Breast epithelium (tissue), 4 donors: ENCODE measurements at places on chromosomes 5 and 9. TPM values are rescaled to one million over a fixed set of nuclear protein-coding genes. Genes with fewer than 3 reads are reported as not detected.

Gene PCDHAC2
- 2.6 TPM for total RNA-seq

Gene ELAVL2
- total RNA-seq: 0.59 TPM

Gene BRINP1
- total RNA-seq: 8.8 TPM

Gene LHX2
- not detected for total RNA-seq

Gene SPRY4
- total RNA-seq: 13.0 TPM

Gene RANBP17
- total RNA-seq: 6.9 TPM

Gene IL17B
- total RNA-seq: 0.64 TPM

Gene SLIT3
- 54.1 TPM for total RNA-seq

Gene PCAT7
- total RNA-seq: under 0.01 TPM

Gene ARL15
- total RNA-seq: 42.9 TPM

Gene SLC9A3
- 1.1 TPM for total RNA-seq

Gene CRB2
- under 0.01 TPM for total RNA-seq

Gene IFNA2
- total RNA-seq: not detected

DNA sequence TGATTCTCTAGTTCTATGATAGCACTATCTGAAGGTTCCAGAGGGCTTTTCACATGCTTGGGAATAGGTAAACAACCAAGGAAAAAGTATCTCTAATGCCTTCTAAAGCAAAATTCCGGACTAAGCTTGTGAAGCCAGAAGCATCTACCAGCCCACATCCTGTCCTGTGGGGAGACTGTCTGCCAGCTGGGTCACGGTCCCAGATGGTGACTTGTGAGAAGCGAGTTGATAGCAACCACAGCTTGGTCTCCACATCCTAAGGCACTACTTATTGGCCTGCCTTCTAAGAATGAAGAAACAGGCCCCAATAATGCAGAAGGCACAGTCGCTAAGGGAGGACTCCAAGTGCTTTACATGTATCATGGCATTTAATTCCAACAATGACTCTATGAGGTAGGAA, 184.1 kb upstream of the ADRA1B start:
- no peak for DNase-seq

DNA sequence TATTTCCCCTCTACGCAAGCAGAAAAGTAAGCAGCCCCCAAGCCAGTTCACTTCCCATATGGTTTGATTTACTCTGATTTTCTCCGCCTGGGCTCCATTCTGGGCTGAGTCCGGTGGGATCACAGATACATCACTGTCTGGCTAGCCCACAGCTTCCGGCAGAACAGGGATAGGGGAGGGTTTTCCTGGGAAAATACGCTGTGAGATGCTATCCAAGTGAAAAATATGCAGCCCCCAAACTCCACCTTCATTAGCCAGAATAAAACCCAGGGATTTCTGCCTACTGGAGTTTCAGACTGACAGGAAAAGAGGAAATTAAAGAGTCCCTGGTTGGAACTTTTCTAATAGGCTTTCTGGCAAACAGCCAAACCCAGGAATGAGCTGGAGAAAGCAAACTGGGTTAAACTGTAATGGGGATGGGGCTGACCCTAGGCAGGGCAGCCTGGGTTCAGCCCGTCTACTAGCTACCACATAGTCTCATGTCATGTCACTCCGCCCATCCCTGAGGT, 16.9 kb upstream of the NIPAL4 start:
- DNase-seq: no peak

DNA sequence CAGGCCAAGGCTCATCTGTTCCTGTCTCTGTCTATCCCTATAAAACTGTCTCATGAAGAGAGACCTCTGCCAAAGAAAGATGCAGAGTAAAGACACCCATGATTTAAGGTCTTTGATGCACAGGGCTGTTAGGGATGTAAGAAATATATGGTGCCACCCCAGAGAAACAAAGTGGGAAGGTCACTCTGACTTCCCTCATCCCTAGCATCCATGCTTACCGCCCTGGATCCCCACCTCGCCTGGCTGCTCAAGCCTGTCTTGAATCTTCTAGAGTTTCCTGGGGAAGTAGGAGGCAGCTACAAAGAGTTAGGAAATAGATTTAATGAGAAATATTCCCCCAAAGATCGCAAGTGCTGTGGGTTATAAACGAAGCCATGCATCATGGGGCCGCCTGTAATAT, 349.2 kb downstream of the SLIT3 start:
- DNase-seq: no peak

DNA sequence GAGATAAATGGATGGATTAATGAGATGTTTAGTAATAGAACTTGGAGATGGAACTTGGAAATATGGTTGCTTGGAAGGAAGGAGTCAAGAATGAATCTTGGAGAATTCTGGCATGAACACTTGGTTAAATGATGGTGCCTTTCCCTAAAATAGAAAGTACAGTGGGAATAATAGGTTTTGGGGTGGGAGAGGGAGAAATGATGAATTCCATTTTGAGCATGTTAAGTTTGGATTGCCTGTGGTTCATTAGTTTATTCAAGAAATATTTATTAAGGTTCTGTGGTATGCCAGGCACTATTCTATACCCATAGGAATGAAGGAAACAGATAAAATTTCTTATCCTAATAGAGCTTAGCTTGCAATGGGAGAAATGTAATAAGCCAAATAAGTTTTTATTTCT, 58.4 kb downstream of the PBX3 start:
- no peak for DNase-seq

- no peak for DNase-seq
Observed at GRCh38 chr5:41707853-41708603, 162.2 kb downstream of the OXCT1 start.

DNA sequence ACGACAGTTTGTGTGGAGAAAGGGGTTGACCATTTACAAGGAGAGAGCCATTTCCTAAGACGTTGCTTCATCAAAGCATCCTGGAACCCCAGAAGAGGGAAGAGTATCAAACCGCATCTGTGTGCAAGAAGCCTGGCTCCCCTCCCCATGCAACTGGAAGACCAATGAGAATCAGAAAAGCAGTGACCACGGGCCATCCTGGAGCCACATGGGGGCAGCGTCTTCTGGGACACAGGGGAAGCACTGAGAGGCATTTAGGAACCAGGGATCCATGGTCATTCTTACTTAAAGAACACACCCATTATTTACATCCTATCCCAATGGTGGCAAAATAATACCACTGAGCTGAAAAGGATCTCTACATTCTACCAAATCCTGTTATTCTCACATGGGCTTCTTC, 29.3 kb downstream of the SEMA5A start:
- DNase-seq: no peak

GRCh38 chr5:160627921-160628618, 206.4 kb downstream of the PTTG1 start:
- no peak for DNase-seq

DNA sequence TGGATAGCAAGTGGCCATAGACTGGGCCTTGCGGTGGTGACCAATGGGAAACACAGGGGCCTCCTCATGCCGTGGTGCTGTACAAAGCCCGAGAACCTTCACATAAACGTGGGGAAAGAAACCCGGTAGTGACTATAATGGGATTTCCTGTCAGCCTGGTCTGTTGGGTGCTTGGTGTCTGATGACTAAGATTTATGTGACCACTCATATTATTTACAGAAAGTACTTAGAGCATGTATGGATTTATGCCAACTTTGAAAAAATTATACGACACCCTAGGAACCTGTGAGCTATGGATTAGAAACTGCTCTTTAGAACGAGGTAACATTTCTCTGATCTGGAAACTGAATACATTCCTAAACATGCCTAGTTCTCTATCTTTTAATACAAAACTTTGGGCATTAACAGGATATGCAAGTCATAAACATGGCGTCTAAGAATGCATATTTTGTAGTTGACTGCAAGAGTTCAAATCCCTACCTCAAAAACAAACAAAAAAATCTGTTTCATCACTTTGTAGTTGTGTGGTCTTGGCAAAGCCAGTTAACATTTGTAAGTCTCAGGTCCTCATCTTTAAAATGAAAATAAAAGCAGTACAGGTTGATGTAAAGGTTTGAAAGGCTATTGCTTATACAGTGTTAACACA, 85.4 kb downstream of the TMEM167A start:
- DNase-seq: no peak

GRCh38 chr9:84925225-84925872, 255.8 kb downstream of the NTRK2 start:
- DNase-seq: no peak

DNA sequence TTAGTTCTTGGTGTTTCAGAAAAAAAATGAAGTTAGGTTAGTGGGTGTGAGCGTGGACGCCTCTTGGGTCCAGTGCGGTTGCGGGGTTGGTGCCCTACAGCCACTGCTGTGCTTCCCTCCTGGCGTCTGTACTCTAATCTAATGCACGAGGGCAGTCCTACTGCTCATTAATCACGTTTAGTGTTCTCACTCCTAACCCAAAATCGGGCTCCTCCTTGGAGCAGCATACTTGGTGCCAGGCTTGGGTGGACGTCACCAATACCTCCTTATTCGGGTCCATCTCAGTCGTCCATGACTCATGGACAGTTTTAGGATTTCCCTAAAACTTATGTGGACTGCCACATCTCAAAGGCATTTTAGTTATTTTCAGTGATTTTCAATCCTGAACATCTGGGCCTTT, 41.6 kb downstream of the TRIO start:
- DNase-seq: no peak

DNA sequence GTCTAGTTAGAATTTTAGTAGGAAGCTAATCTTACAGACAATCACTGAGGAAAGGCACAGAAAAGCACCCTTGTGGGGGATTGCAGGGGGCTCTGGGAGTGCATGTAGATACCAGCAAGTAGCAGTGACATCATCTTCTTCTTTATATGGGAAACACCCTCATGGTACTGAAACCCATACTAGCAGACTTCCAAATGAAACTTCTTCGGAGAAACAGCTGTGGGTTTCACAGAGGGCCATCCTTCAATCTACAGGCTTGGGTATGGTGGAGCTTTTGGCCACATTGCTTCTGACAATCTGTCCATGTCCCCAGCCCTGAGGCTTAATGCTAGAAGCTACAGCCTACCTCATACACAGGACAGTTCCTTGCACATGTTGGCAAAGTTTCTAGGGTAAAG, 165.2 kb upstream of the NFIB start:
- no peak for DNase-seq

DNA sequence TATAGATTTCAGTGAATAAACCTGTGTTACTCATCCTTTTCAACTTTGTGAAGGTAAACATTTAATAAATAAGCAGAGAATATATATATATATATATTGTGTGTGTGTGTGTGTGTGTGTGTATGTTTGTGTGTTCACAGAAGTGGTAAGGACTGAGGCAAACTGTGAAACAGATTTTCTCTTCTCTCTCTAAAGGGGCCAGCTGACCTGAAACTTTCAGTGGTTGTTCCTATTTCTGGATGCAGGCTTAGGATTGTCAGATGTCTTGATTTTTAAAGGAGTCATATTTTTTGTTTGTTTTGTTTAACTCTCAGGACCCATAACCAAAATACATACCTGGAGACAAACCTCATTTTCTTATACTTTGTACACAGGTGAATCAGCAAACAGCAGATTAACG, 714.9 kb upstream of the MEF2C start:
- DNase-seq: no peak

GRCh38 chr5:252546-252945, 18.9 kb upstream of the PDCD6 start:
- DNase-seq: no peak

DNA sequence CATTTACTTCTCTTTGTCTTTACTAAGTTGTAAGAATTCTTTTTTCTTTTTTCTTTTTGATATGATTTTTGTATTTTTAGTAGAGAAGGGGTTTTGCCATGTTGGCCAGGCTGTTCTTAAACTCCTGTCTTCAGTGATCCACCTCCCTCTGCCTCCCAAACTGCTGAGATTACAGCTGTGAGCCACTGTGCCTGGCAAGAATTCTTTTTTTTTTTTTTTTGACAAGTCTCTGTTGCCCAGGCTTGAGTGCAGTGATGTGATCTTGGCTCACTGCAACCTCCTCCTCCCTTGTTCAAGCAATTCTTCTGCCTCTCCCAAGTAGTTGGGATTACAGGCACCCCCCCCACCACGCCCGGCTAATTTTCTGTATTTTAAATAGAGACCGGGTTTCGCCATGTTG, 9.9 kb downstream of the NPM1 start:
- no peak for DNase-seq

DNA sequence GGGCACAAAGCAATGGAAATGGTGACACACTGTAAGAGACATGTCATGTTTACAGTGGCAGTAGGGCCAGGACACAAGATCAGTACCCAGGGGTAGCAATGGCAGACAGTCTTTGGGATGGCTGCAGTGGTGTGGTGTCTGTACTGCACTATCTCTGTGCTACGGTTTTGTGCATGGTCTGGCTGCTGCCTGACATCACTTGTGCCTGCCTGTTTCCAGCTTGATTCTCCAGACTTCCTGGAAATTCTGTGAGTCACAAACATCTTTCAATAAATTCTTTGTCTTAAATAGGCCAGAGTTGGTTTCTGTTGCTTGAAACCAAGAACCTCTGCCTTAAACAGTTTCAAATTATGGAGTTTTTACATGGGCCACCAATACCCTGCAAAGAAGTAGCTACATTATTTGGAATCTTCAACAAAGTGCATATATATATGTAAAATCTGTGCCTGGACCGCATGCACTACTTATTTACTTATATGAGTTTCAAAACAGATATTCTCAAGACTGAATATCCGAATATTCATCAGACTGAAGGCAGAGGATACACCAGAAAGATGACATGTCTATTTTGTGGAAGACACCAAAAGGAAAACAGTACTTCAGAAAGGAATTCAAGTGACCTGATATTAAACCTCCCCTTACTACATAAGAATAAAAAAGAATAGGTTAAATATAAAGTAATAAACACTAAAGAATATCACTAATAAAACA, 188.1 kb downstream of the RFX3 start:
- DNase-seq: no peak

- DNase-seq: no peak
Observed at GRCh38 chr9:132141948-132142594, 19.8 kb upstream of the NTNG2 start.

GRCh38 chr9:118693645-118694044, 675.6 kb downstream of the BRINP1 start:
- DNase-seq: no peak

GRCh38 chr9:110064803-110065202, 143.2 kb downstream of the C9orf152 start:
- DNase-seq: no peak

DNA sequence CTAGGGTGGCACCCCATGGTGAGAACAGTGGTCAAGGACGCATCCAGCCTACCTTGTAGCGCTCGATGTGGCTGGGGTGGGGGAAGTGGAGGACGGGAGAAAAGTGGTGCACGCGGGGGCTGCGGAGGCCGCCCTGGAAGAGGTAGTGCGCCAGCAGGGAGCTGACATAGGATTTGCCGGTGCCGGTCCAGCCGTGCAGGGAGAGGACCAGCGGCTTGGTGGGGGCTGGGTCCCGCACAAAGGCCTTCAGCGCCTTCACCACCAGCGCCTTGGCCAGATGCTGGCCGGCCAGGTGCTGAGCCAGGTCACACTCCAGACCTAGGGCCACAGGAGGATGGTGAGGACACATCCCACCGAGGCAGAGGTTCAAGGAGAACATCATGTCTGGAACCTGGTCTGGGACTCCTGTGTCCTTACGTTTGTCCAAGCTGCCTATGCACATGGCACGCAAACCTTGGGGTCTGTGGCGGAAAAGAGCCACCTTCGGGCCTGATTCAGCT, 797 bp downstream of the TOR2A start:
- DNase-seq: no peak

GRCh38 chr5:117461403-117461802, 886.8 kb upstream of the SEMA6A start:
- DNase-seq: no peak
